ENCODE measurements at places on chromosomes 2 and 18.

DNA sequence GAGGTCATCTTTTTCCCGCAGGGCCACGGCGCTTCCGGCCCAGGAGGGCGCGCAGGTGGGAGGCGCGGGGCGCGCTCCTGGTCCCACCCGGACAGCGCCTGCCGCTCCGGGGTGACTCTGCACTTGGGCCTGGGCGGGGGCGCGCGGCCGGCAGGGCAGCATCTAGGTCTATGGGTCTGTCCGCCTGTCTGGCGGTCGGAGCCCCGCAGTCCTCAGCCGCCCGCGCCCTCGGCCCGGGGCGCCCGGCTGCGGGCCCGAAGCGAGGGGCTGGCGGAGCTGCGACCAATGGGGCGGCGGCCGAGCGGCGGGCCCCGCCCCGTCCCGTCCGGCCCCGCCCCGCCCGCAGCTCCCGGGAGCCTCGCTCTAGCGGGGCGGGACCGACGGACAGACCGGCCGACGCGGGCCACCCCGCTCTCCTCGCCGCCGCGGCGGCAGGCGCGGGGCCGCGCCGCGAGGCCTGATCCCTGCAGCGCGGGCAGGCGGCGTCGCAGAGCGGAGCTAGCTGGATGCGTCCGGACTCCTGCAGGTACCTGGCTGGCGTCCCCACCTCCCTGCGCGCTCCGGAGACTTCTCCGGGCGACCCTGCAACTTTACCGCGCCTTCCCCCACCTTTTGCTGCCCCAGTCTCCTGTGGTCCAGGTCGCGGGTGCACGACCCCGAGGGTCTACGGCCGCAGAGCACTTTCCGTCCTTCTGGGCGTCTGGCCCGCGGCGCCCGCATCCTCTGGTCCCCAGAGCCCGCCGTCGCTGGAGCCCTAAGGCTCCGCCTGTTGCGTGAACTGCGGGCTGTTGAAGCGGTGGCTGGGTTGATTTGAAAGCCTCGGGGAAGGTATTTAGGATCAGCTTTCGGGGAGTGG lies at the start of gene KCNS3:
Gene KCNS3 (plus strand): TSS at position 387 of the 856 bp plus-strand sequence. CDS start 52,342 bp downstream, outside the sequence.
- no peak for DNase-seq

GRCh38 chr2:15389895-15390294 lies 171.2 kb downstream of the NBAS start:
- no peak for DNase-seq

DNA sequence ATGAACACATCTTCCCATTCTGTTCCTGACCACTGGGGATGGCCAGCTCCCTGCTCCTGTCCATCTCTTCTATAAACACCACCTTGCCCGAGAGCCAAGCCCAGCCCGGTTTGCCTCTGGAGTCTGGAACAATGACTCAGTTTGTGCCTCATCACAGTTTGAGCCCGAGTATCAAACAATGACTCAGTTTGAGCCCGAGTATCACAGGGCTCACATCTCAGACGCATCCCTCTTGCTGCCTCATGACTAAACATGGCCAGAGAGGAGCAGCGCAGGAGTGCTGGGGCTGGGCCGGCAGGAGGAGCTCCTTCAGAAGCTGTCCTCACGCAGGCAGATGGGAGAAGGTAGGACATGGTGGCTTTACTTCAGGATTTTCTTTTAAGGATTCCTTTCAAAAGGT lies 68.7 kb downstream of the PXDN start:
- DNase-seq = peak; percentile 91

GRCh38 chr2:234741976-234742375 lies 209.8 kb upstream of the SH3BP4 start:
- DNase-seq = no peak

GRCh38 chr2:72515696-72516095 lies 310.1 kb downstream of the EXOC6B start:
- DNase-seq = no peak

- no peak for DNase-seq
Observed at GRCh38 chr18:36298126-36298741, 721 bp downstream of the FHOD3 start.

GRCh38 chr2:21042958-21043743 lies 722 bp downstream of the APOB start:
- peak; percentile 18 for DNase-seq

DNA sequence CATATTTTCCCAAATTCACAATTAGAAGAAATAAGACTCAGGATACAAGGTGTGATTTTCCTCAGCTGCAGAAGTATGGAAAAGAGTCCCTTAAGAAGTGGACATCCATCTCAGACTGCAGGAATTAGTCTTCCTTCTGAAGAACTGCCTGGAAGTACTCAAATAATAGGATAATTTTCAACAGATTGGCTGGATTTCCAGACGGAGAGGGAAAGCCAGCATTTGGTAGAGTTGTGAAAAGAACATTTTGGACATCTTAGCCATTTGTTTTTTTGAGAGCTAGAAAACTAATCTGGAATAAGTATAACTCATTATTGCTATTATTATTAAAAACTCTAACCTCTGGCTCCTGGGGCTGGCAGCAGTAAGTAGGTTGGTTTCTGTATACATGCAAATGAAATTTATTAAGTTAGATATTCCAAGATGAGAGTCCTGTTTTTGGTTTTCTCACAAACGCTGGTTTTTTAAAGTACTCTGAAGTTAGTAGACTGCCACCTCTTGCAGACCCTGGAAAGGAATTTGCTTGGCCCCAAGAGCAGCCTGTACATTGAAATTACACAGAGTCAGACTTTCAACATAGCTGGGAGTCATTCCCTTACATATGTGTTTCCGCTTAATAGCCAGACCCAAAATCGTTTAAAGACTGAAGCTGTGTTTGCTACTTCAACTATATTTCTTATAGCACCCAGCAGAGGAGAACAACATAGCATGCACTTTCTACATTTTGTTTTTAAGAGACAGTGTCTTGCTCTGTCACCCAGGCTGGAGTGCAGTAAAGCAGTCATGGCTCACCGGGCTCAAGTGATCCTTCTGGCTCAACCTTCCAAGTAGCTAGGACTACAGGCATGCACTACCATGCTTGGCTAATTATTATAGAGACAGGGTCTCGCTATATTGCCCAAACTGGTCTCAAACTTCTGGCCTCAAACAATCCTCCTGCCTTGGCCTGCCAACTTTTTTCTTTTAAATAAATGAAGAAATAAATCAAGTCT lies 142.4 kb downstream of the THADA start:
- no peak for DNase-seq

DNA sequence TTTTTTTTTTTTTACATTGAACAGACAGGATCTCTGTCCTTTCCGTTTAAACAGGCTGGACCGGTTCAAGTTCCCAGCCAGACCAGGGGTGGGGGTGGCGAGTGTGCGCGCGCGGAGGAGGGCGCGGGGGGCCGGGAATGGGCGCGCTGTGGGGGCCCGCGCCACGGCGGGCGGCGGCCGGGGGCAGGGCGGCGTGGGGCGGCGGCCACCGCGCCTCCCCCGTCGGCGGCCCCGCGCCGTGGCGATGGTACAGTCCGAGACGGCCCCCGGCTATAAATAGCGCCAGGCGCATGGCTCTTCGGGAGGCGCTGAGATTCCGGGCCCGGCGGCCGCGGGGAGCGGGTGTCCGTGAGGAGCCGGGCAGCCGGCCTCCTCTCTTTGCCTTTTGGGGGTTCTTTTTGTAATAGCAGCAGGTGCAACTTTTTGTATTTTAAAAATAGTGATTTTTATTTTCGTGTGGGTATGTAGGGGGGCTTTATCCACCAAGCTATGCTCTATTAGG lies 430 bp upstream of the CELF4 start:
- DNase-seq = no peak

- no peak for DNase-seq
Observed at GRCh38 chr2:23696752-23697045, 230.2 kb downstream of the ATAD2B start.

GRCh38 chr2:29613792-29614266 lies 307.6 kb downstream of the ALK start:
- DNase-seq = no peak

GRCh38 chr18:45121146-45121545 lies 440.5 kb downstream of the SETBP1 start:
- DNase-seq = no peak

GRCh38 chr18:80210312-80211083 lies 36.8 kb downstream of the PARD6G start:
- no peak for DNase-seq

GRCh38 chr2:101387151-101387834 lies at the start of gene CREG2:
Gene CREG2 (minus strand): TSS chr2:101387503. CDS start chr2:101387457, 46 bp downstream.
- no peak for DNase-seq

- no peak for DNase-seq
Observed at GRCh38 chr2:150566289-150566688, 78.8 kb upstream of the RND3 start.

Data from Panc1 (cell line).